Left hindlimb (tissue), 1 donor: ENCODE measurements at places on chromosomes 13 and 19.

- no peak for DNase-seq
Observed at GRCh38 chr13:69955271-69955670, 152.4 kb upstream of the ATXN8OS start.

DNA sequence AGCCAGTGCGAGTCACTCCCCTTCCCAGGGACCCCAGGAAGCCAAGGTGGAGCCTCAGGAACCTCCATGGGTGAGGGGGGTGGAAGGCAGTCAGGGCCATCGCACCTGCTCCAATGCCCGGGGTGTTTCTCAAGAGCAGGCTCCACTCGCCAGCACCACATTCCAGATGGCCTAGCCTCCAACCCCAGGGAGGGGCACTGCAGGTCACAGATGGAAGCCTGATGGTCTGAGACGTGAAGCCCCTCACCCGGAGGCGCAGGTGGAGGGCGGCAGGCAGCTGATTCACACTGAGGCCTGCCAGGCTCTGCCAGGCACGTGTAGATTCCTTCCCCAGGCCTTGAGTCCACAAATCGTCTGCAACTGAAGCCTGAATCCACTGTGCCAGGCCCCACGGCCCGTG lies 23.0 kb upstream of the ISYNA1 start:
- no peak for DNase-seq

DNA sequence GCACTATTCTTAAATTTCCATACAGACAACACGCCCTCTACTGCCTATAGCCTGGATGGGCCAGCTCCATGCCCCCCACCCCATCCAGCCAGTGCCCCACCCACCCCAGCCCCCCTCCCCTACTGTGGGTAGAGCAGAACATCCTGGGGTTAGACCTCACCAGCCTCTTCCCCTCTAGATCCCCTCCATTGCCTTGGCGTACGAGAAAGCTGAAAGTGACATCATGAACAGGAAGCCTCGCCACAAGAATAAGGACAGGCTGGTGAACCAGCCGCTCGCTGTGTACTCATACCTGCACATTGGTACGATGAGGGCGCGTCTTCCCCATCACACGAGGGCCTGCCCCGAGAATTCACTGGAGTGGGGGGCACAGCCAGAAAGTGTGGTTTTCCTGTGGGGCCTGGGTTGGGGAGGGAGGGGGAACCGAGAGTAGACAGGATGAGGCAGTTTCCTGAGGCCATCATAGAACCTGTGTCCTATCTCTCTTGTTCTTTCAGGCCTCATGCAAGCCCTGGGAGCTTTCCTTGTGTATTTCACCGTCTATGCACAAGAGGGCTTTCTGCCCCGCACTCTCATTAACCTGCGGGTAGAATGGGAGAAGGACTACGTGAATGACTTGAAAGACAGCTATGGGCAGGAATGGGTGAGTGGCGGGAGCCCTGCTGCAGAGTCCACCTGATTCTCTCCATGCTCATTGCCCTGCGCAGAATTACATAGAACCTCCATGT lies 29.1 kb downstream of the ATP12A start:
- no peak for DNase-seq

GRCh38 chr13:108929532-108930206 lies 300.3 kb downstream of the MYO16 start:
- no peak for DNase-seq

DNA sequence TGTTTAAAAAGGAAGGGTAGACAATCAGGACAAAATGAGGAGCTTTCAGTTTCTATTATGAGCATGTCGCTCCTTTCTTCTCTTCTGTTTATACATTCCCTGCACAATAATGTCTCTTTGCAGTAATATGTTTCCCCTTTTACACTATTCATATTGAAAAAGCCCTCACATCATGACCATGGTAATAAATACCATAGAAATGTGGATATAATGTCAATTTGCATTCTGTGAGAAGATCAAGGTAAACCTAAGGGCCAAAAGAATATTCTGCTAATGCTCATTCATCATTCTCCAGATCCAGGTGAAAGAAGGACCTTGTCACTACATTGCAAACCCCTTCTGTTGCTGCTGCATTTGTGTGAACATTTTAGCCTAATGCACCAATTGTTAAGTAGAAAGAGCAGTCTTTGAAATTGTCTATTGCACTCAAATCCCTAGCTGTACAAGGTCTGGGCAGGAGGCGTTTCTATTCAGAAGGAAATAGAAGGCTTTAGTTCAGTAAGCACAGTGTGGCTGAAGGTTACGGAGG lies 117.6 kb upstream of the SOX21 start:
- DNase-seq = no peak

- no peak for DNase-seq
Observed at GRCh38 chr13:76948149-76948548, at the start of gene ACOD1. Gene ACOD1, plus strand, starts transcription at chr13:76948511. Its CDS starts 48 bp downstream, at chr13:76948559.

- no peak for DNase-seq
Observed at GRCh38 chr19:34243876-34244578, 10.3 kb upstream of the GARRE1 start.

DNA sequence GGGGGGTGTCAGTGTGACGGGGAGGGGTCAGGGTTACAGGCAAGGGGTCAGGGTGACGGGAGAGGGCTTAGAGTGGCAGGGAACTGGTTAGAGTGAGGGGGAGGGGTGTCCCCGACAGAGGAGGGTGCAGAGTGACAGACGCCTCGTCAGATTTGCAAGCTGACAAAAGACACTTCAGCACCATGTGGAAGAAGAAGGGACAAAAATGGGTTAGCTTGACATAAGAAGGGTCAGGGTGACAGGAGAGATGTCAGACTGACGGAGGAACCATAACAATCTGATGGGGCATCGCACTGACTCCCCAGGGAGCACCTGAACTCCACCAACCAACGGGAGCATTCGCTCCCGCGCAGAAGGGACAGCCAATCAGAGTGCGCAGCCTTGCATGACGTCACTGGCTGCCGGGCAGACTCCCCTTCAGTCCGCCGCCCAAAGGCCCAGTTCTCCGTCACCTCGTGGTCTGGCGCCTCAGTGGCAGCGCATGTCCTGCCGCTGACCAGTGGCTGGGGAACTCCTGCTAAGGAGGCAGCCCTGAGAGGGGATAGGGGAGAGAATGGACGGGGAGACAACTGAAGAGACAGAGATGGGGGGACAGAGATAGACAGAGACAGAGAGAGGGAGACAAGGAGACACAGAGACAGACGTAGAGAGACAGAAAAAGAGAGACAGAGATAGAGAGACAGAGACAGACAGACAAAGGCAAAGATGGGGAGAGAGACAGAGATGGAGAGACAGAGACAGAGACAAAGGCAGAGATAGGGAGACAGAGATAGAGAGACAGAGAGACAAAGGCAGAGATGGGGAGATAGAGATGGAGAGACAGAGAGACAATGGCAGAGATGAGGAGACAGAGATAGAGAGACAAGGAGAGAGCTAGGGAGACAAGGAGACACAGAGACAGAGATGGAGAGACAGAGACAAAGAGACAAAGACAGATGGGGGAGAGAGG lies 30.2 kb downstream of the C19orf81 start:
- peak; percentile 72 for DNase-seq

DNA sequence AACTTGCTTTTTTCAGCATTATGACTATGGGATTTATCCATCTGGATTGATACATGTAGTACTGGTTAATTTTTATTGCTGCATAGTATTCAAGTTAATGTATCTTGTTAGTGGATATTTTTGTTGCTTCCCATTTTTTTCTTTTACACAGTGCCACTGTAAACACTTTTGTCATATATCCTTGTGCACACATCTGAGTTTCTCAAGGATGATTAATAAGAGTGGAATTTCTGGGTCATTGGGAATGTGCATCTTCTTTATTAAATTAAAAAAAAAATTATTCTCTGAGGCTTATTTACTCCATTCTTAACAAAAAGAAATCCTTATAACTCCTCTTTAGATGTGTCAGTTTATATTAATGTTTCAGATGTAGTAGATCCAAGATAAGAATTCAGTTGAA lies 27.3 kb downstream of the B3GLCT start:
- no peak for DNase-seq
